NCI-H446 (cell line): ENCODE measurements at places on chromosomes 2 and 18.

DNA sequence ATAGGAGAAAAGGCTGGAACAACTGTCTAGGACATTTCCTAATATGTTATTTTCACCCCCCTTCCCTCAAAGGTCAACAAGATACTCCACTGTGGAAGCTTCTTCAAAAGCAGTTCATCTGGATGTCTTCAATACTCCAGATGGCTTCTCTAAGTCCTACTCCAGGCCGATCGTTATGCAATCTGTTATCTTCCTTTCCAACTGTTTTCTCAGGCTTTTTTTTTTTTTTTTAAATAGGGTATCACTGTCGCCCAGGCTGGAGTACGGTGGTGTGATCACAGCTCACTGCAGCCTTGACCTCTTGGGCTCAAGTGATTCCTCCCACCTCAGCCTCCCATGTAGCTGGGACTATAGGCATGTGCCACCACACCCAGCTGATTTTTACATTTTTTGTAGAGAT is 26.3 kb downstream of the ATP8B1 start:
- peak; percentile 79 for DNase-seq

DNA sequence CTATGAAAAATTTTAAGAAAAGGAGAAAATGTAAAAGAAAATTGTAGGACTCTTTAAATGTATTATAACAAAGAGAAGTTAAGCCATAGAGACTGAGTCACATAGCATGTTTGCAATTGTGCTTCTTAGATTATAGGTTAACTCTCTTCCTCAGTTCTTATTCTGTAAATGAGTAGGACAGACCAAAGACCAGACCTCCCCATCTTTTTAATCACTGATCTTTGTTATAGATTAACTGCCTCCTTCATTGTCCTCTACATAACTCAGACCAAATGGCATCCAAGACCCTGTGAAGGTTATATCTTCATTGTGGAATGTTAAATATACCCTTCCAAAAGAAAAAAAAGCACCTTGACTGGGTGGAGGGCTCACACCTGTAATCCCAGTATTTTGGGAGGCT is 316.9 kb upstream of the LRRTM4 start:
- no peak for DNase-seq

DNA sequence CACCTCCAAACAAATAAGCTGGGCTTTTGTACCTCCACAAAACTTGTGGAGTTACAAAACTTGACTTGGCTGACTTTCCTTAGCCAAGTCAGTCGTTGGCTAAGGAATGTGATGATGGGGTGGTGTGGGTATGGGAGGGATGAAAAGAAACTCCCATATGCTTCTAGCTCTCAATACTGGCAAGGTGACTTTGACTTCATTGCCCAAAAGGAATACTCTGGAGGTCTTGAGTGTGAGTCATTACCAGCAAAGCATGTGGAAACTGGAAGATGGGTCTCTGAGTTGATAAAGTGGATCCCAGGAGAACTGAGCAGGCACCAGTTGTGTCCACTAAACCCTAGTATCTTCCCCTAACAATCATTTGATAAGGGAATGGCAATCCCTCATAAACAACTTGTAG is 226.7 kb downstream of the GULP1 start:
- no peak for DNase-seq

- DNase-seq = no peak
These were observed 97.7 kb downstream of the DGKD start for GRCh38 chr2:233451950-233452349.

GRCh38 chr2:65664931-65665330 is 232.5 kb upstream of the SPRED2 start:
- DNase-seq = no peak

GRCh38 chr2:61017556-61018317 is at the start of the genes PEX13 and PUS10:
PEX13 (plus strand) TSS chr2:61017720; CDS start chr2:61017760, 40 bp downstream.
PUS10 (minus strand) TSS chr2:61018255; CDS start chr2:61011890, 6,365 bp downstream.
- DNase-seq = peak; percentile 72

DNA sequence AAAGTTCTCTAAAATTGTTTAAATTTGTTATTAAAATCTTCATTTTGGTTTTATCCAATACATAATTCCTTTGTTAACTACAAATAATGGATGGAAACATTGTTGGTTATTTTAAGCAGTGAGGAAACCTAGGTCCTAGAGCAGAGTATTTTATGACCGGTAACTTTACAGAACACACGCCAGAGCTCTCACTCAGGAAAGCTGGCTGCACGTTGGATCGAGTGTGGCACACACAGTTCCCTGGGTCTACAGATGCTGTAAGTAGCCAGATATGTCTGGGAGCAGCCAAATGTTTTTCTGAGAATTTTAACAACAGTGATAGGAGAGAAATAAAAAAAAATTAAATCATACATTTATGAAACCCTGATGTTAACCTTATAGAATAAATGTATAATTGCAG is 264.4 kb downstream of the ZNF407 start:
- DNase-seq = no peak
